ENCODE measurements at places on chromosomes 7 and 10.

GRCh38 chr7:38425509-38425908 is 152.1 kb upstream of the TARP start:
- no peak for DNase-seq

DNA sequence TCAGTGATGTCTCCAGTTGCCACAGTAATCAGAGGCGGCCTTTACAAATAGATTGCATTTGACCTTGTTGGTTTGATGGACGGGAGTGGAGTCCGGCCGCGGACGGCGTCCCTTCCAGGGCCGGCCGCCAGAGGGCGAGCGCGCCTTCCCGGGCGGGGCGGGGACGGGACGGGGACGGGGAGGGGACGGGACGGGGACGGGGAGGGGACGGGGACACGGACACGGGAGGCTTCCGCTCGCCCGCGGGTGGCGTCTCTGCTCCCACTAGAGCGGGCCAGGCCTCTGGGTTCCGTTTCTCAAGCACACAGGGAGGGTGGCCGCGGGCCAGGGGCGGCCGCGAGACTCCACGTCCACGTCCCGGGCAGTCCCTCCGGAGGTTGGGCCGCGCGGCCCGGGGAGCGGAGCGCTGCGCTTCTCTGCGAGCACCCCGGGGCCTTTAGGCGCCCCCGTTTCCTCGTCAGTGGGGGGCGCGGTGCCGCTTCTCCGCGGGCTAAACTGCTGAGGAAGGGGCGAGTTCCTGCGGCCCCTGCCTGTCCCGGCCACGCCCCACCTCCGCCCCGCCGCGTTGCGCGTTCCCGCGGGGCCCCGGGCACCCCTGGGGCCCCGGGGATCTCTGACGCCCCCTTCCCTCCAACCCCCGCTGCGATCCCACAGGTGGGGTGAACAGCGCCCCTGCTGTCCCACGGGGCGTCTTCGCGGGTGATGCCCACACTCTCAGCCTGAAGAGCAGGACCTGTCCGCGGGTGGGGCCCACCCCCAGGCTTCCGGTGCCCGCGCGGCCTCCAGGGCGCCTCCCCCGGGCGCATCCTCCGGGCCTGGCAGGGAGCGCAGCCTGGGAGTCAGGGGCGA is 84.2 kb upstream of the MKI67 start:
- DNase-seq = peak; percentile 55

DNA sequence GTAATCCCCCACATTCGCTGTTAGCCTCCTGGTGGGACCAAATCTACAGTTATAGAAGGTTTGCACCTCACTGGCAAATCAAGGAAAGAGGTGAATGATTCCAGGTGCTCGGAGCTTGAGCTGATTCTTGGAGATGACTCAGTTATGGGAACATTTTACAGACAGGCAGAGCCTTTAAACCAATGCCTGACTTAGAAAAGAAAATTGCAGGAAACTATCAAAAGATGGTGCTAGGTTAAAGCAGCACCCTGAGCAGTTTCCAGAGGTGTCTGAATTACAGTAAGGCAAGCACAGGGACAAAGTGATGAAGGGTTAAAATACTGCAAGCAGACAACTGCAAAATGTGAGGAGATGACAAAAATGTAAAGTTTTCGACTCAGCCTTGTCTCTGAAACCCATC is 2.9 kb downstream of the LRRTM3 start:
- no peak for DNase-seq

GRCh38 chr10:71255808-71256660 is 43.7 kb downstream of the UNC5B start:
- no peak for DNase-seq

GRCh38 chr10:125700355-125700911 is 17.5 kb upstream of the TEX36 start:
- DNase-seq = no peak

DNA sequence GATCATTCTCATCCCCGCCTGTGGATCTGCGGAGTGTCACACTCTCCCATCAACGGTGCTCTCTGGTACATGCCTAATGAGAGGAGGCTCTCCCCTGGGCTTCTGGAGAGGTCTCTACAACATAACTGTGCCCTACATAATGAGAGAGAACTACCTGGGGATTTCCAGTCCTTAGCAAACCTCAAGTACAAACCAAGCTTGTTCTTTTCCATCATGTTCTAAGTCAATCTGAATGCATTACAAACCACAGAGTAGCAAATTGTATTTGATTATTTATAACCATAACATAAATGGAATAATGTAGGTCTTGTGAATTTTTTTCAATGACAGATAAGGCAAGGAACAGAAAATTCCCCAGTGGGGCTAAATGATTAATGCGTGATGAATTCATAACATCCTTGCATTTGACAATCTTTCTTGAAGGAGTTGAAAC is 412.4 kb upstream of the NRP1 start:
- no peak for DNase-seq

GRCh38 chr7:121401896-121402295 is 5.8 kb upstream of the FAM3C start:
- no peak for DNase-seq

DNA sequence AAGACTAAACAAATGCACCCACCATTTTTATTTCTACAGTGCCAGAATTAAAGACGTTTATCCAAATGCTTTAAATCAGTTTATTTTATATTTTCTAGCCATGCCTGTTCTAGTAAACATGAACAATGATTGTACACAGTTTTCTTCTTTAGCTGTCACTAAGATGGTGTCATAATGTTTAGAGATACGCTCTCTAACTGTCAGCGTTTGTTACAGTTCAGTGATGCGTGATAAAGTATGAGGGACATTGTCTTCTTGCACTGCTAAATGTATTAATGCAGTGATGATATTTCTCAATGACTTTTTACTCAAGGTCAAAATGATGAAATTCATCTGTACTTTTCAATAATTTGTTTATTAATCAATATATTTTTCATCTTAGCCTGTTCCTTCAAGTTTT is 513.6 kb downstream of the ATRNL1 start:
- no peak for DNase-seq

DNA sequence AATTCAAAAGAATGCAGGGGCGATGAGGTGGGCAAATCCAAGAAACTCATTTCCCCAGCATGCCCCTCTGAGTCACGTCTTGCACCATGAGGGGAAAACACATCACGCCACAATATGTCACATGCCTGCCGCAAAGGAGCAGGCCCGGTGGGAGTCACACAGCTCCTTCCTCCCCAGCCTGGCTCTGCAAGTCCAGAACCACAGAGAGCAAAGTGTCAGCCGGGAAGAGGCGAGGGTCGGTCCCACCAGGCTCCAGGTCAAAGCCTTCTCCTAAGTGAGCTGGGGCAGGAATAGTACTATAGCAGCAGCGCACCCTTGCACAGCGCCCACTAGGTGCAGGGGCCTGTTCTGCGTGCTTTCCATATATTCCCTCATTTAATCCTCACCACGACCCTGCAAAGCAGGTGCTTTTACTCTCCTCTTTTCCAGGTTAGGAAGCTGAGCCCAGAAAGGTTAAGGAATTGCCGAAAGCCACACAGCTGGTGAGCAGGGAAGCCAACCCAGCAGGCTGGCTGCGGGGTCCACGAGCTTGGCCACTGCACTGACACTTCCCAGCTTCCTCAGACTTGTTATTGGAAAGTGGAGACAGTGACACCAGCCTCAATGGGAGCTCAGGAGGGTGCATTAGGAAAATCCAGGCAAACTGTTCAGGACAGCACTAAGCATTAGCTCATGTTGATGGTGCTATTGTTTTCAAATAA is 94.0 kb upstream of the ZMIZ1 start:
- DNase-seq = peak; percentile 39

DNA sequence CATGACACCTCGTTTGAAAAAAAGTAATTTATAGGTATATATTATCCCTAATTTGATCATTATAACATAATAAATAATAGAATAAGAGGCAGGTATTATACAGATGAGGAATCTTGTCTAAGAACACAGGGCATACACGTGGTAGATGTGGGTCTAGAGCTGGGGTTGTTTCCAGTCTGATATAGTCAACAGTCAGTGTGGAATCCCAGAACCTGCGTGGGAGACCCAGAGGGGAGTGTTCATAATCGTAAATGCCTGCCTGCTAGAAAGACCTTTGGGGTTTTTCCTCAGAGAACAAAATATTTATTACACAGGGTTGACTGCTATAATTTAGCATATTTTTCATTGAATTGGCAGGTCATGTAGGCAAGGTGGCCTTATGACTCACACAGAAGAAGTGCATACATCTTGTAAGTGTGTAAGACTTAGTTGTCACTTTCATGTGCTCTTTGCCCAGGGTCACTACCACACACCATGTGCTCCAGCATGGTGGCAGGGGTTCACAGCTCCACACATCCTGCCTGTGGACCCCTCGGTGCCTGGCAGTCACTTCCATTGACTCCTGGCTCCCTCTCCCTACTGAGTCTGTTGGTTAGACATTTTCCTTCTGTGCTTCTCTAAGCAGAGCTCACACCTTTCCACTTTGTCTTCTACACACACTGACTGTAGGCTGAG is 94.9 kb upstream of the IKZF1 start:
- no peak for DNase-seq

- no peak for DNase-seq
These were observed 49.4 kb downstream of the ARHGAP22 start for GRCh38 chr10:48555310-48556042.

GRCh38 chr10:95505641-95506040 is 55.5 kb downstream of the SORBS1 start:
- DNase-seq = no peak

DNA sequence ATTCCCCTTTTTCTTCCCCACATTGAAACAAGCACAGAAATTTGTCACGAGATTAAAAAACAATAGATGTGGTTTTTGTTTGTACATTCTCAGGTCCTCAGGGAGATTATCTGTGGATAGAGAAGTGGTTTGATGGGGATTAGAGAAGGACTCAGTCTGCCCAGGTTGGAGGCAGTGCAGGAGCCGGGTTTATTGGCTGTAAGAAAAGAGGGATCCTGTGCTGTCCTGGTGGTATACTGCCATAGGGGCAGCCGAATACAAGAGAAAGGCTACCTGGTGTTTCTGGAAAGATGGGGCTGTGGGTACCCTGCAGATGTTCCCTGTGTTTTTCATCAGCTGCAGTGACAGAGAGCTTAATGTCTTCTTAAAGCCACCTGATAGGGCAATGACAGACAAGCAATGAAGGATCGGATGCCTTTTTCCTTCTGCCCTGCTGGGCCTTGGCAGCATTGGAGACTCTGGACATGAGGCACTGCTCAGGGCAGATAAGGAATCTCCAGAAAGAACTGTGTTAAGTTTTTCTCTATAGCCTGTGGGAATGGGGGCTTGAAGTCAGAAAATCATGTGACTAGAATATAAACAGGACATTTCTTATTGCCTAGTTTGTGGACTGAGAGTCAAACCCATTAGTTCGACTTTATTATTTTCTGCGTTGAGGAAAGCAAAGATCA is 18.1 kb upstream of the GPR141 start:
- DNase-seq = no peak

DNA sequence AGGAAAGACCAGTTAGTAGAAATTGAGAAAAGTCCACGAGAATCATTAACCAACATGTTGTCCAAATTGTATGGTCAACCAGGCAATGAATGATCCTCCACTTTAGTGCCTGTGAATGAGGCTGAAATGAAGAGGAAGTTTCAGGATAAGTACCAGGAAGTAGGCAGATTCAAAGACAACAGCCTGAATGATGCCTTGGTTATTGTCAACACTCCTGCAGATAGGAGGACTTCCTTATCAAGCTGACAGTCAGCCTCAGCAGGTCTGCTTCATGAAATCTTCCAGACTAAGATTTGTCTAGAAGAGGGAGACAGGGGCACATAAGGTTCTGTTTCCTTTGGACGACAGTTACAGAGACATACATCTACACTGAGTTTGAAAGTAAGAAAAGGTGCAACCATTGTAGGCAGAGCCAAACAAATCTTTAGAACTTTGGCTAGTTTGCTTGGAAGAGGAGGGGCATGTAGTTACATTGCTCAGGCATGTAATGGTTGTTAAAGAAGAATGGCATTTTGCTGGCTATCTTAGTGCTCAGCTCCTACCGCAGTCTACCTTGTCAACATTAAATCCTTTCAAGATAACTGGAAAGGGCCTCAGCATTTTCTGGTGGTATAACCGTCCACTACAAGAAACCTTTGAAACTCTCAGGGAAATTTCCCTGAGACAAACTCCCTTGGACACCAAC is 81.4 kb downstream of the ABI1 start:
- no peak for DNase-seq

- DNase-seq = no peak
These were observed 60.2 kb downstream of the ADRA2A start for GRCh38 chr10:111137007-111137406.

DNA sequence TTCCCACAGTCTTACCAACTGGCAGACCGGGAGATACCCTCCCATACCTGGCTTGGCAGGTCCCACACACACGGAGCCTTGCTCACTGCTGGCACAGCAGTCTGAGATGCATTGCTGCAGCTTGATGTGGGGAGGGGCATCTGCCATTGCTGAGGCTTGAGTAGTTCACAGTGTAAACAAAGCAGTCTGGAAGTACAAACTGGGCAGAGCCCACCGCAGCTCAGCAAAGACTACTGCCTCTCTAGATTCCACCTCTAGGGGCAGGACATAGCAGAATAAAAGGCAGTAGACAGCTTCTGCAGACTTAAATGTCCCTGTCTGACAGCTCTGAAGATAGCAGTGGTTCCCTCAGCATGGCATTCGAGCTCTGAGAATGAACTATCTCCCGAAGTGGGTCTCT is 69.6 kb upstream of the RELN start:
- DNase-seq = no peak

DNA sequence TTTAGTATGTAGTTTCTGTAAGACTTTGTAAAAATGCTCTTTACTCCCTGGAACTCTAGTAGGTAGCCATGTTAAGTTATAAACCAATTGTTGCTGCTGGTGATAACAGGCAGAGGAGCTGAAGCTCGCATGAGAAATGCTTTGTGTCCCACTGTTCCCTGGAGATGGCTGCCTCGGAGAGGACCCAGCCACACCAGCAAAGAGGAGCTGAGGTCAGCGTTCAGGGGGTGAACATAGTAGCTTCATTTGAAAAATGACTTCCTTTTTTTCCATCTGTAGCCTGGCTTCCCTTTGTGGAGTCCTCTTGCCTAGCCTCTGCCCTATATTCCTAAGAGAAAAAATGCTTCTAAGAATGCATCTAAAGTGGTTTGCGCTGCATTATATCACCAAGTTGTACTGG is 20.3 kb downstream of the CELF2 start:
- no peak for DNase-seq

- no peak for DNase-seq
These were observed 1.9 kb downstream of the BNIP3 start for GRCh38 chr10:131979821-131980270.

DNA sequence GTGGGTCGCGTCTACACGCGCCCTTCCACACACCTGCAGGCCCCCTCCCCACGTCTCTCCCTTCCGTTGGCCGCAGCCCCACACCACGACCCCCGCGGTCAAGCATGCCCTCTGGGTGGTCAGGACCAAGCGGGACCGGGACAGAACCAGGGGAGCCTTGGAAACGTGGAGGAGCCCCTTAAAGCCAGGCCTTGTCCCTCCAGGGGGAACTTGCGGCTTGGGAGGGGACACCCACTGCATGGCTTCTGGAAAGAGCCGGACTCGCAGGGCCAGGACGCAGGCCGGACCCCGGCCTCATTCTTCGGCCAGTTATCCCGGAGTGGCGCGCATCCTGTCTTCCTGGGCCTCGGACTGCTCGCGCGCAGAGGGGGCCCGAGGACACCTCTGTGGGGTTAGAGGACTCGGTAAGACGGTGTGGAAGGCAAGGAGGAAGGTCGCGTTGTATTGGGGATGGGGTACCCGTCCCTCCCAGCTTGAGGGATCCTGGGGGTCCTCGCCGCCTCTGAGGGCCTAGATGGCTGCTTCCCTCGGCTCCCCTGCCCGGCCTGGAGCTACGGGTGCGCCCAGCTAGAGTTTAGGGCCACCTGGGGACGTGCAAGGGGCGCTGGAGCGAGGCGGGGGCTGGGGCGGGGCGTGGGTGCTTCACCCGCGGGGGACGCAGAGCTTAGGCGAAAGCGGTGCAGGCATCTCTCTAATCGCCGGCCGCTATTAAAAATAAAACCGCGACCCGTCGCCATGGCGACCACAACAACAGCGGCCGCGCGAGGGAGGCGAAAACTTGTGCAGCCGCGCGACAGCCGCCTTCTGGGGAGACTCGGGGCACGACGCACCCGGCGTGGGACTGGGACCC is 1.8 kb upstream of the PDGFA start:
- DNase-seq = no peak
